Urinary bladder (tissue), 4 donors: ENCODE measurements at places on chromosomes 13 and 19. TPM values are rescaled to one million over a fixed set of nuclear protein-coding genes. Genes with fewer than 3 reads are reported as not detected.

Gene CRB3
- 6.1 TPM for polyA plus RNA-seq

Gene SLC1A6
- polyA plus RNA-seq, result not detected

Gene CLDND2
- polyA plus RNA-seq, result 0.85 TPM

GRCh38 chr13:73216381-73216831 lies 157.6 kb downstream of the KLF5 start:
- no peak for DNase-seq

GRCh38 chr13:35947315-35947714 lies 183.9 kb downstream of the DCLK1 start:
- no peak for DNase-seq
